ENCODE measurements at places on chromosomes 7 and 10.
A peak's percentile ranks its signal among the peaks of the same experiment; 100 is the strongest.

- no peak for DNase-seq
Observed at GRCh38 chr7:4225361-4225771, 456.7 kb upstream of the FOXK1 start.

- no peak for DNase-seq
Observed at GRCh38 chr7:130069179-130069977, 956 bp upstream of the KLHDC10 start.

GRCh38 chr10:79125092-79125491 lies 56.3 kb downstream of the ZMIZ1 start:
- no peak for DNase-seq

DNA sequence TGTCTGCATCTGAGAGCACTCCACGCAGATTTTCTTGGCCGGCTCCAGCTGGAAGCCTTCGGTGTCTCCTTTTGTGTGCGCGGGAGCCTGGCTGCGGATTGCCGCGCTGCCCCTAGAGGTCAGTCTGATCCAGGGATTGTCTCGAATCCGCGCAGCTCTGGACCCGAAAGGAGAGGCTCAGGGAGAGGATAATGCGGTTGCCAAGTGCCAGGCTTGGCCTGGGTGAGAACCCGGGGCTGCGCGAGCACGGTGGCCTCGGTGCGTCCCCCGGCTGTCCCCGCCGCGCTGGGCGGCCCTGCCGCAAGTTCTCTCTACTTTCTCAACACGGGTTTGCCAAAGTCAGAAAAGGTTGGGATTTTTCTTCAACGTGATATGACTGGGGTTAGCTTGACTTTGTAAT lies 140.9 kb downstream of the ADCYAP1R1 start:
- DNase-seq, result peak; percentile 96

DNA sequence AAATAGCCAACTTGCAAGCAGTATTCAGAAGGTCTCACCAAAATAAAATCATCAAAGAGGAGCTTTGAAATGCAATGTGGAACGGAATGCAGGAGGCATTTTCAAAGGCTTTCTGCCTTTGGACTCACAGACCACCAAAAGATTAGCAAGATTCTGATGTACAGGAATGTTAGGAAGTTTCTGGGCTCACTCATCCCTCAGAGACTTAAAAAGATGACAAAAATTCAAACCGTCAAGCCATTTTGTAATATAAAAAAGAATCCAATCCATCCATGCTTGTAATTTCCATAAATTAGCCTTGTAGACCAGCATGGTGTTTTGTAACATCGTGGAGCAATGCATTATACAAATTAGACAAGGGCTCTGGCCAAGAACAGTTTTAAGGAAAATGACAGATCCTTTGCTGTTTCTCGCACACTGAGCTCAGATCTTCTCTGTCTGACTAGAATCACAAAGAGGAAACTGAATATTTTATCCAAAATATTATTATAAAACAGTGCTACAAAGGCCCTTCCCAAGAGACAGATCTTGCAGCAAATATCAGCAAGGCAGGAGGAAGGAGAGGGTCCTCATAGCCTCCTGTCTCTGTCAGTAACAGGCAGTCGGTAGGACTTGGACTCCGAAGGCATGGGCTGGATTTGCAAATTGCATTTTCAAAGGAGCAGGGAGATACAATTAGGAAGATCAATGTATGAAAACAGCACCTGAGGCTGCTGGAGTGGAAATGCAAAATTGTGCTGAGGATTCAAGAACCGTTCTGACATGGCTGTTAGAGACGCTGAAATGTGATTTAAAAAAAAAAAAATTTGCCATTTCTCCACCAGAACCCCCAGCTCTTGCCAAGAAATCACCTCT lies 57.4 kb upstream of the NRP1 start:
- no peak for DNase-seq

GRCh38 chr7:131244259-131244852 lies 83.3 kb upstream of the MKLN1 start:
- DNase-seq, result no peak

GRCh38 chr10:113681533-113682470 lies 2.1 kb downstream of the CASP7 start:
- DNase-seq, result no peak

- DNase-seq, result no peak
Observed at GRCh38 chr7:85226361-85227085, 39.7 kb upstream of the SEMA3D start.

GRCh38 chr7:41882256-41882655 lies 179.4 kb upstream of the INHBA start:
- no peak for DNase-seq

Measured in posterior cingulate gyrus (tissue), 11 donors.